ENCODE measurements at places on chromosomes 7 and 10. TPM values are rescaled to one million over a fixed set of nuclear protein-coding genes. Genes with fewer than 3 reads are reported as not detected.

TBX20 gene
- total RNA-seq: not detected

- DNase-seq: peak; percentile 27
These were observed 786 bp downstream of the CUEDC2 start for GRCh38 chr10:102431452-102432124.

DNA sequence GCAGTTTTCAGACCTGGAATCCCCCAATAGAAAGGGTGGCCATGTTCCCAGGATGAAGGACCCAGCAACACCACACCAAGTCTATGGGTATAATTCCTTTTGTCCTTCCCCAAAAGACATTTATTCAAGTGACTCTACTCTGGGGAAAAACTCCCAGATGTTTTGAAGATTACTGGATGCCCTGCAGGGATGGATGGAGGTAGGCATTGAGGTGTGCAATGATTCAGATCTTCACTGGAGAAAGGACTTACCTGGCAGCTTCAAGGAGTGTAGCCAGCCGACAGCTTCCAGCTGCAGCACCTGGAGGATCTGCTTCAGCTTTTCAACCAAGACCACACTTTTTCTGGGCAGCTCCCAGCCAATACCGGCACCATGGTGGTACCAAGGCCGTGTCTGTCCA, 172.0 kb downstream of the BAMBI start:
- no peak for DNase-seq

GRCh38 chr10:44807451-44807850, 103.7 kb upstream of the TMEM72 start:
- DNase-seq: no peak

- peak; percentile 67 for DNase-seq
These were observed 41.6 kb downstream of the SLC39A12 start for GRCh38 chr10:17993361-17993760.

CLDN15 gene
- 3.1 TPM for total RNA-seq

- DNase-seq: no peak
These were observed 76.6 kb upstream of the PFKP start for GRCh38 chr10:2990764-2991163.

GRCh38 chr10:103637011-103637410, 143.5 kb downstream of the NEURL1 start:
- no peak for DNase-seq

DNA sequence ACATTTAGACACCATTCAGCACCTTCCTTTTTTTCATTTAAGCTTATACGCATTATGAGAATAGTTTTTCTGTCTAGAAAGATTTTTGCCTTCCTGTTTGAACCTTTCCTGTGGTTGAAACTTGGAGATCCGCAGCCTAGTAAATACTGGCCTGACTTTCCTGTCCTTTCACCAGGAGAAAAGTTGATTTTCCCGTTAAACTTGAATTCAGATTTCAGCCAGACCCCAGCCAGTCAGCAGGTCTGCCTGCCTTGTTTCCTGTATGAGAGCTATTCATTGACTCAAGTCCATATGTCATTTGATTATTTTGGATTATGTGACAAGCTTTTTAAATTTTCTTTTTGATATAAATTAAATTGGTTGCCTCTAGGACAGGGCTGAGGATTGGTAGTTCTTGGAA, 71.5 kb downstream of the EVX1 start:
- DNase-seq: no peak
